Right ventricle myocardium superior (tissue), 1 donor: ENCODE measurements at places on chromosomes 2 and 18. TPM values are rescaled to one million over a fixed set of nuclear protein-coding genes. Genes with fewer than 3 reads are reported as not detected.

The STON1 gene
- total RNA-seq: 8.1 TPM

DNA sequence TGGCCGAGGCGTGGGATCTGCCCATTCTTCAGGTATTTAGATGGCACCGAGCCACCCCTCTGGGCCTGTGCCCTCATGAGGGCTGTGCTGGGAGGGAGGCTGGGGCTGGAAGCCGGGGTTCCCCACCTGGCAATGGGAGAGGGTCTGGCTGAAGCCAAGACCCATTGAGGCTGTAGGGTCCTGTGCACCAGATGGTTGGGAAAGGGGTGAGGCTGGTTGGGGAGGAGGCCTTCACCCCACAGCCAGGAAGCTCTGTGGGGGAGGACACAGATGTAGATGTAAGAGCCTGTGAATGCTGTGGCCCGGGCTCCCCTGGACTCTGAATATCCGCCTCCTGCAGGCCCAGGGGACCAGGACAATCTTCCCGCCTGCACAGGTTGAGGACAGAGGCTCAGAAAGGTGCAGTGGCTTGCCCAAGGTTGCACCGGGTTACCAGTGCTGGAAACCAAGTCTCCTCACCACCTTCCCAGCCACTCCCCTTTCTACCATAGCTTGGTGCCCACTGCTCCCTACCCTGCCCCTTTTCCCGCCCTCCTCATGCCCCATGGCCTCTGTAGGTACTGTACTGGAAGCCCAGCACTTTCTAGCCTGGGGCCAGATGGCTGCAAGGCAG lies 49.7 kb downstream of the PDCL3 start:
- no peak for DNase-seq

- no peak for DNase-seq
Observed at GRCh38 chr2:105320651-105321215, 8.8 kb downstream of the TGFBRAP1 start.

The CHRNG gene
- not detected for total RNA-seq

The DES gene
- total RNA-seq: 12,920 TPM

The GCG gene
- total RNA-seq: not detected

The GAREM2 gene
- 1.3 TPM for total RNA-seq
